ENCODE measurements at places on chromosomes 5 and 9.

GRCh38 chr5:151448038-151448985 is 909 bp downstream of the SLC36A1 start:
- no peak for DNase-seq

DNA sequence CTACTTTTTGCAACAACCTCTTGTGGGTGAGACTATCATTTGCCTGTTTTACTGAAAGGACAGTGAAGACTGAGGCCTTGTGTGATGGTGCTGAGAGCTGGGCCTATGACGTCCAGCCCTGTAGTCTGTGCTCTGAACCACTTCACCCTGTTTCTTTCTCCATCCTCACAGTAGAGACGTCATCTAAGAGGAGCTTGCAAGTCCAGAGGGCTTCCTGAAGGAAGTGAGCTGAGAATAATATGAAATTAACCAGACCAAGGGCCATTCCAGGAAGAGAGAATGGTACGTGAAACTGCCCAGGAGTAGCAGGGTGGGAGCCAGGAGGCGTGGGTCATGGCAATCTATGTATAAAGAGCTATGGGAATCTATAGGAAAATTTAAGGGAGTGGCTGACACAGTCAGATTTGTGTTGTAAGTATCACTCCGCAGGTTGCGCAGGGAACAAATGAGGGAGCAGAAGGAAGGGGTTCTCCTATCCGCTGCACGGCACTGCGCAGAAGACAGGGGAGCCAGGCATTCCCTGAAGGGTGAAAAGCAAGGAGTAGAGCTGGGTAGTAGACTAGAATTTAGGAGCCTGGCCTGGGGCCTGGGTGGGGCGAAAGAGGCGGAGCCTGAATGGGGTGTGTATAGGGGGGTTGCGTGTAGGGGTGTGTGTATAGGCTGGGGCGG is 596 bp upstream of the FGFR4 start:
- no peak for DNase-seq

GRCh38 chr5:64502196-64502595 is 3.6 kb upstream of the RGS7BP start:
- no peak for DNase-seq

GRCh38 chr5:67221487-67222242 is 25.1 kb upstream of the CD180 start:
- no peak for DNase-seq

GRCh38 chr5:76222318-76222717 is 139.1 kb downstream of the SV2C start:
- no peak for DNase-seq

DNA sequence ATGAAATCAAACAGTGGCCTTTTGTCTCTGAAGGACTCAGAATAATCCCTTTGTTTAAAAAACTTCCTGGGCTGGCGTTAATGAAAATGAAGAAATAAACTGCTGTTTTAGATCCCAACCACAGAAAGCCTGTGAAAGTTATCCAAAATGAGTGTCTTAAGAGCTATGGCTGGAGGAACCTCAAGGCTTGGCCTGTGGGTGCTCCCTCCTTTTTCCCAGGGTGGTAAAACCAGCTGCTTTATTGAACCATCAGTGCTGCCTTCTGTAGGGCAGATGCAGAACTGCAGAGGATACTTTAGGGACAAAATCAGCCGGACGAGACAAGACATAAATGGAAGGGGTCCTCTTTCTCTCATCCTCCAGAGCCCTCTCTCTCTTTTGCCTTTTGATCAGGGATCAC is 100.9 kb downstream of the SMARCA2 start:
- no peak for DNase-seq
